Activated CD4-positive, alpha-beta memory T cell treated with anti-CD3 and anti-CD28 coated beads for 36 hours (primary cell): ENCODE measurements at places on chromosomes 3 and 15.

GRCh38 chr3:81744366-81744765 lies 17.1 kb downstream of the GBE1 start:
- no peak for DNase-seq

DNA sequence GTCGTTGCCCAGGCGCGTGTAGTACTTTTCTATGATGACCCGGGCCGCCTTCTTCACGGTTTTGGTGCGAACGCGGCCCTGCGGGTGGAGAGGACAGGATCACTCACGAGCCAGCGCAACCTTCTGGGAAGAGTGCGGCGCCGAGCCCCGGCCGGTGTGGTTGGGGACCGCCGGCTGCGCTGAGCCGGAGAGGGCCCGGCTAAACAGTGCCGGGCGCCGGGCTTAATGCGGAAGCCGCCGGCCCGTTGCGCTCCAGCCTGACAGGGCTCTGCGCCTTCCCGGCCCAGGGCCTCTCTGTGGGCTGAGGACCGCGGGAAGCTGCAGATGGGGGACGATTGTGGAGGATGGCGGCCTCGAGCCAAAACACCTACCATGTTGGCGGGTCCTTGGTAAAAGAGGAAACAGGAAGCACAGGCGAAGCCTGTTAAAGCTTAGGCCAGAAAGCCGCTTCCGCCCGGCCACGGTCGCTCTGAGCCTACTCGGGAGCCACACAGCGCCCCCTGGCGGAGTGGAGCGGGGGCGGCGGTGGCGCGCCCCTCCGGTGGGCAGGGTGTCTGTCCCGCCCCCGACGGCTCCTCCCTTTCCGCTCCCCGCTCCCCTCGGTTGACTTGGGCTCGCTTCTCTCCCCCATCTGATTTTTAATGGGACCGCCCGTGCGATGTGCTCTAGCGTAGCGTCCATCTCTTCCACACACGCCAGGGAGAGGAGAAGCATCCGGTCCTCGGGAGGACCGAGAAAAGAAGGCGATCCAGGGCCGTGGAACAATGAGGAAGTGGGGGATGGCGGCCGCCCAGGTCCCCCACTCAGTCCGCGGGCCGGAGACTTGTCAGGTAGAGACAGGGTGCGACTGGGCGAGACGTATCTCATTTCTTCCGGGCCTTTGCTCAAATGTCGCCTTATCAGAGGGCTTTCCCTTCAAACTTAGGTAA lies at the start of gene RPS17:
RPS17 (minus strand) TSS at position 403 of the 929 bp plus-strand sequence; CDS start at position 374, 29 bp downstream.
- peak; percentile 98 for DNase-seq

DNA sequence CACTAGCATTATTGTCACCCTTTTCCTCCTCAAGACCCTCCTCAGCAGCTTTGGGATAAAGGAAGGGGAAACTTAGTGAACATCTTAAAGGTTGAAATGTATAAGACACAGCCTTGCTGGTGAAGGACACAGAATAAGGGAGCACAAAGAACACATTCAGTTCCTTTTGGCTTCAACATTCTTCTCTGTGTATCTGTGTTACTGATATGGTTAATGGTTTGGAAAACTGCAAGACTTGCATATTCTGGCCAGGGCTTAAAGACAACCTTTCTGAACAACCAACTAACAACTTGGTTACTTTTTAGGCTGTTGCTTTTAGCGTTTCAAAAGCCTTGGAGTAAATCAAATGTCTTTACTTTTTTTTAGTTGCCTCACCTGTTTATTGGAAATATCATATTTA lies 680.5 kb downstream of the MECOM start:
- DNase-seq, result no peak

DNA sequence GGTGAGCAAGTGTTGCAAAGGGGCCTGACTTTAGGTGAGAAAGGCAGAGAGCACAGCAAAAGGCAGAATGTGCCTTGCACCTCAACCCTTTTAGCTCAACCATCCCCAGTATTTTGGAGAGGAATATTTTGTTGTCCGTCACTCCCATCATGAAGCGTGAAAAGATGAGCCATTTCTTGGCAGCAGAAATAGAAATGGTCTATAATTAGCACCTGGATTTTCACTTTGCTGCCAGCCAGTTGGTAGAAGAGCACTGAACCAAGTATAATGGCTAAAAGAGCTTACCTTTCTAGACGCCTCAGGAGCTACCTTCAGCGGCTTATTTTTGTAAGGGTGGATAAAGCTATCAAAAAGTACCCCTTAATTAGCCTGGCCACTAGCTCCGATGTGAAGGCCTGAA lies 406.7 kb downstream of the OCA2 start:
- no peak for DNase-seq

- no peak for DNase-seq
Measured at GRCh38 chr3:166296179-166296783, 459.1 kb upstream of the BCHE start.

GRCh38 chr3:52679811-52680210 lies 5.9 kb downstream of the PBRM1 start:
- DNase-seq, result no peak

DNA sequence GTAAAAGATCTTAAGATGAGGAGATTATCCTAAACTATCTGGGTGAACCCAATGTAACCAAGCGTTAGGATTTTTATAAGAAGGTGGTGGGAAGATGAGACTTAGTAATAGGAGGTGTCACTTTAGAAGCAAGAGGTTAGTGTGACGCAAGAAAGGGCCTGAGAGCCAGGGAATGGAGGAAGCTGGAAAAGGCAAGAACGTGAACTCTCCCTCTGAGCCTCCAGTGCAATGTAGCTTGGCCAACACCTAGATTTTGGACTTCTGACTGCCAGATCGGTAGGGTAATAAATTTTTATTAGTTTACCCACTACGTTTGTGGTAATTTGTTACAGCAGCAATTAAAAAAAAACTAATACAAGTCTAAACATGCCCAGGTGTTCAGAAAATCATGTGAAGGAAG lies 20.8 kb upstream of the CNTN6 start:
- DNase-seq, result no peak
